NCI-H748 treated with DMSO at 0.1 percent for 48 hours (cell line): ENCODE measurements at places on chromosomes 6 and 20.

- no peak for DNase-seq
These were observed 79.6 kb downstream of the CDH22 start for GRCh38 chr20:46228670-46229069.

- no peak for DNase-seq
These were observed 201.3 kb upstream of the EXOC2 start for GRCh38 chr6:894274-894673.

DNA sequence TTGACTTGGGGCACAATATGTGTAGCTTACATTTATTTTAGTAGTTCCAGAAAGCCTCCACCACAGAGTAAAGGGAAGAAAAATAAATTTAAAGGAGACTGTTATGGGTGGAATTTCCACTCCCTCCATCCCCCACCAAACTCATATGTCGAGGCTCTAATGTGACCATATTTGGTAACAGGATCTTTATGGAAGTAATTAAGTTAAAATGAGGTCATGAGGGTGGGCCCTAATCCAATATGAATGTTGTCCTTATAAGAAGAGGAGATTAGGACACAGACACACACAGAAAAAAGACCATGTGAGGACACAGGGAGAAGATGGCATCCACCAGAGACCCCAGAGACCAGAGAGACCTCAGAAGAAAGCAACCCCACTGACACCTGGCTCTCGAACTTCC is 189.7 kb downstream of the EDN1 start:
- no peak for DNase-seq

- no peak for DNase-seq
These were observed 279.0 kb upstream of the ZFP64 start for GRCh38 chr20:52470561-52470960.

DNA sequence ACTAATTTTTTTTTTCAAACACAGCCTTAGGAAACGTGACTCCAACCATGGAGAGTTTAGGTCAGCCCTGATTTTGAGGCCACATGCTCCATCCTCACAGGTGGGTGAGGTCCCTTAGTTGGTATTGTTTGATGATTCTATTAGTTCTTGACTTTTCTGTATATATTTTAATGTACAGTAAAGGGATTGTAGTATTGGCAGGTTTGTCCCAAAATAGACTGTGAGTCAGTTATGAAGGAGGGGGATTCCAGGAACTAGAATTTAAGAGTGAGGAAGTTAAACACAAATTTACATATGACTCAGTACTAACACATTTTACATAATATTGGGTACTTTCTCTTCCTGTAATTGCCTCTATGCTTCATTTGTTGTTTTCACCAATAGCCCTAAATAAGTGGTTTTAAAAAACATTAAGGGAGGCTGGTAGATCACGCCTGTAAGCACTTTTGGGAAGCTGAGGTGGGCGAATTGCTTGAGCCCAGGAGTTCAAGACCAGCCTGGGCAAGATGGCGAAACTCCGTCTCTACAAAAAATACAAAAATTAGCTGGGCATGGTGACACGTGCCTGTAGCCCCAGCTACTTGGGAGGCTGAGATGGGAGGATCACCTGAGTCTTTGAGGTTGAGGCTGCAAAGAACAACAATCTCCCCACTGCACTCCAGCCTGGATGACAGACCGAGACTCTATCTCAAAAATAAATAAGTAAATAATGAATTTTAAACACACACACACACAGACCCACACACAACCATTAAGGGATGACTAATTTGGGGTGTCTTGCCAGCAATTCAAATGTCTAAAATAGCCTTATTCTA is 81.8 kb downstream of the SGK1 start:
- DNase-seq: no peak
